ENCODE measurements at places on chromosomes 12 and 14.
A peak's percentile ranks its signal among the peaks of the same experiment; 100 is the strongest.

- DNase-seq: no peak
Observed at GRCh38 chr12:9130244-9130643, 14.5 kb upstream of the A2M start.

- no peak for DNase-seq
Observed at GRCh38 chr12:98918176-98918863, 273.2 kb downstream of the APAF1 start.

GRCh38 chr12:13686260-13686659 lies 295.1 kb downstream of the GRIN2B start:
- DNase-seq: no peak

GRCh38 chr12:65879878-65880277 lies 55.6 kb downstream of the HMGA2 start:
- DNase-seq: no peak

DNA sequence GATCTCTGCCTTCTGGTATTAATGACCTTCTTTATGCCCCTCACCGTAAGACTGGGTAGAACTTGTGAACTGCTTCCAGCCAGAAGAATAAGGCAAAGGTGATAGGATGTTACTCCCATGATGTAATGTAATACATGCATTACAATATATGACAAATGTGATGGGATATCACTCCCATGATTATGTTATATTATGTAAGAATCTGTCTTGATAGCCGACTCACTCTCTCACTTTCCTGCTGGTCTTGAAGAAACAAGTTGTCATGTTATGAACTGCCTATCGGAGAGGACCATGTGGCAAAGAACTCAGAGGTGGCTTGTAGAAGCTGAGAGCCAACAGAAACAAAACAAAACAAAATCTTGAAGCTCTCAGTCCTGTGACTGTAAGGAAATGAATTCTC lies 30.6 kb upstream of the OSBPL8 start:
- peak; percentile 71 for DNase-seq

GRCh38 chr12:16325426-16325825 lies 22.0 kb upstream of the MGST1 start:
- no peak for DNase-seq

DNA sequence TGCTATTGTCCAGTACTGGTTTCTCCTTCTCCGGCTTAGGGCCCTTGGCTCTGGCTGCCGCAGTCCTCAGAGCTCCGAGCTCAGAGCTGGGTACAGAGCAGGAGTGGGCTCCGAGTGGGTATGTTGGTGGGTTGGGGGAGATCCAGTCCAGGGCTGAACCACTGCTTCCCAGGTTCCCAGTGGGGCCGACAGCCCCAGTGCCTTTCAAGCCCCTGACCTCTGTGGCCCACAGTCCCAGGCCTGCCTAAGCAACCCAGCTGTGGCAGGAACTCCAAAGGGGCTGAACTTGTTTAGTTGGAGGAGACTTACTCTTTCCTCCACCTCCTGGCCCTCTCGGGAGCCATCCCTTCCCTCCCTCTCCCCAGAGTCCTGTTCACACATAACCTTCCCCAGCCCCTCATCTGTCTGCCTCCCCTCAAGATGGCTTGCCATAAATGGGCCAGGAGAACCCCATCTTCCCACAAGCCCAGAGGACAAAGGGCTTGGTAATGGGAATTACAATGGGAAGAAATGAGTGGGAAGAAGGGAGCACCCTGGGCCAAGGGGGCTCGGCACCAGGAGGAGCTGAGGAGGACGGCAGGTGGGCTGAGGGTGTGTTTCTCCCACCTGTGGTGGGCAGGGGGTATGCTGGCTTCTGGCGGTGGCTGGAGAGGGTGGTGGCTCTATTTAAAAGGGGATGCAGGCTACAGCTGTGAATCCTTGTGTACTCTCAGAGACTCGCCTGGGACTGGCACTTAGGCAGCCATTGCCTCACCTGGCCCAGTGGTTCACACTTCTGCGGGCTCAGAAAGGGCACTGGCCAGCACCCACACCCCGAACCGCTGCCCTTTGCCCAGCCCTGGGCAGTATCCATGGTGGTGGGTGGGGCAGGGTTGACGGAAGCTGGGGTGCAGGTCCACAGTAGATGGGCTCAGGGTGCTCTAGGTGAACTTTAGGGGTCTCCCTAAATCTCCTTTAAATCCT lies 3.8 kb upstream of the MYH6 start:
- DNase-seq: no peak

DNA sequence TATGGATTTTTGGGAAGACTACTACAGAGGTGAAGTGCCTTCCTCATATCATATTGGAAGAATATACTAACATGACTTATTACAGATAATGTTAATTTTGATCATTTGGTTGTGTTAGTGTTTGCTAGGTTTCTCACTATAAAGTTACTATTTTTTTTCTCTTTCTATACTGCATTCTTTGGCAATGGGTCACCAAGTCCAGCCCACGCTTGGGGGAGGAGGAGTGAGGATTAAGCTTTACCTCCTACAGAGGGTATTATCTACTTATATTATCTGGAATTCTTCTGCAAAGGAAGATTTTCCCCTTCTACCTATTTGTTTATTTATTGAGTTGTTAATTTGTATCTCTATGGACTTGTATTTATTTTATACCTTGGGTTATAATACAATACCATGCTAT lies 31.5 kb downstream of the SCN8A start:
- DNase-seq: no peak

All from inflammatory macrophage treated with lipopolysaccharide for 4 hours (primary cell).